ENCODE measurements at places on chromosomes 7 and 10. TPM values are rescaled to one million over a fixed set of nuclear protein-coding genes. Genes with fewer than 3 reads are reported as not detected.

DNA sequence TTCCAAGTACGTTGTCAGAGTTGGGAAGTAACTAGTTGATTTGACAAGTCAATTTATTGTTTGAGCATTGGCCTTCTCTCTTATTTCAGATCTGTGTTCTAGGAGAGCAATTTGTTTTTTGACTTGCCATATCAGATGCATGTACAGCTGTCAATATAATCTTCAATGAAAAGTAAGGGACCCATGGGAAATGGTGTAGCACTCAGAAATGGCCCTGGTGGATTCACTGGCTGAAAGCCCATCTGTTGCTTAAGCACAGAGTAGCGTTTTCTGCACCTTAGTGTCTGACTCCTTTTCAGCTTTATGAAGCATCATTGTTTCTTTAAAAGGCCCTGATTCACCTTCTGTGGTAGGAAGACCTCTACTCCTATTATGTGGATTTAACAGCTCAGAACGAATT lies 10.2 kb downstream of the GARS1 start:
- DNase-seq: no peak

DNA sequence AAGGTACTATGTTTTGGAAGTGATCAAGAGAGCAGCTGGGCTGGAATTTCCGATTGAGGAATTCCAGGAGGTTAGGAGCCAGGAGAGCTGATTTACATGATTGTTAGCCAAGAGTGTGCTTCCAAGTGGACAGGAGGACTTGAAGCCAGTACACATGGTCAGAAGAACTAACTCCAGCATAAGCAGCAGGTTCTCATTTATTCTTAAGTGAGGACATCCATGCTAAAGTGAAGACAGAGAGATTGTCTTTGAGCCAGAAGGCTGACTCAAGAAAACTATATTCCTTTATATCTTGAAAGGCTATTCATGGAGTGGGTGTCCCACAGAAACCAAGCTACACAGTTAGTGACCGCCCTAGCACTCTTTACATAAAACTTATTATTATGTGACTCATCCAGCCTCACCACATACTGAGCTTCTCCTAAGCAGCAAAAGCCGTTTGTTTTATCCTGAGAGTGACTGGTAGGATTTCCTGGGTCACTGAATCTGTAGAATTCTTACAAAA lies 56.7 kb upstream of the SEMA3A start:
- DNase-seq: no peak

GRCh38 chr7:146345251-146345650 lies 228.7 kb downstream of the CNTNAP2 start:
- no peak for DNase-seq

MYO3A gene
- 0.15 TPM for polyA plus RNA-seq

STEAP1B gene
- polyA plus RNA-seq: 0.78 TPM

Data from ovary (tissue), 10 donors.